ENCODE measurements at places on chromosomes 5 and 9.

DNA sequence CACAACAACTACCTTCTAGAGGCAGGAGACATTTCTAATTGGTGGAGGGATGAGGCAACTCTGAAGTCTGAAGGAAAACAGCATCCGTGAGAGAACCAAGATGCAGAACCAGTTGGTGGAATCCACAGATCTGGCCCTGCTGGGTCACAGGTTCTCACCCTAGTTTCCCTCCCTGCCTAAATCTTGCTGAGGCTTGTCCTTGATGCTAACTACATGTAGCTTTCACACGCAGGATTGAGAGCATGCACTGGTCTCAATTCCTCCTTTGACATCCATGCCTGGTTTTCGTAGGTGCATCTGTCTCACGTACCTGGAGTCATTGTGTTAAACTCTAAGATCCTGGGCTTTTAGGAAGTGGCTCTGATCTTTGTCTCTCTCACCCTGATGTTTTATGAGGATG lies 9.7 kb upstream of the F2RL1 start:
- DNase-seq, result no peak

- peak; percentile 19 for DNase-seq
Measured at GRCh38 chr5:119368238-119368630, 12.4 kb downstream of the TNFAIP8 start.

GRCh38 chr9:75017378-75017777 lies 10.7 kb downstream of the CARNMT1 start:
- no peak for DNase-seq

- no peak for DNase-seq
Measured at GRCh38 chr9:112124156-112124555, 50.9 kb downstream of the SUSD1 start.

DNA sequence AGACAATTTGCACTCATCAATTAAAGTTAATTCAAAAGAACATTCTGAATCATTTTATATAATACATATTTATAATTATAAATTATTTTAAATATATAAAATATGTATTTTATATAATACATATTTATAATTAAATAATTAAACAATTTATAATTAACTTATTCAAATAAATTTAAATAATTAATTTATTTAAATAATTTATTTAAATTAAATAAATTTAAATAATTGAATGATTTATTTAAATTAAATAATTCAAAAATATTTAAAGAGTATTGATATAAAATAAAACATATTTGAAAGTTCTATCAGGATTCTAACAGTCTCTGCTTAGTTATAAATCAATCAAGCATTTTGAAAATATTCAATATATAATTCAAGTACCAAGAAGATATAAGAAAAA lies 775.5 kb upstream of the CTNND2 start:
- DNase-seq, result no peak

GRCh38 chr9:94610181-94610606 lies 16.6 kb upstream of the FBP2 start:
- no peak for DNase-seq

- DNase-seq, result no peak
Measured at GRCh38 chr9:130635721-130636647, 28.4 kb upstream of the PRDM12 start.

GRCh38 chr5:7910738-7911428 lies 41.9 kb downstream of the MTRR start:
- no peak for DNase-seq

GRCh38 chr5:174729075-174729680 lies 4.8 kb downstream of the MSX2 start:
- no peak for DNase-seq

GRCh38 chr9:34732478-34732877 lies 22.5 kb upstream of the CCL21 start:
- DNase-seq, result no peak

Measured in activated naive CD4-positive, alpha-beta T cell (primary cell).